Endodermal cell (in vitro differentiated cells): ENCODE measurements at places on chromosomes 6 and 20. TPM values are rescaled to one million over a fixed set of nuclear protein-coding genes. Genes with fewer than 3 reads are reported as not detected.

The BTN1A1 gene
- not detected in 2 replicates for total RNA-seq

The SLC22A16 gene
- not detected in 3 replicates for total RNA-seq

The DOK5 gene
- total RNA-seq, result 6.3 and 6.7 TPM in 2 replicates

The SPINT4 gene
- not detected in 2 replicates for total RNA-seq

The RAET1G gene
- total RNA-seq, result not detected in 3 replicates

The ESR1 gene
- total RNA-seq, result not detected in 2 replicates

The PCED1A gene
- 38.6 and 40.2 TPM in 2 replicates for total RNA-seq

GRCh38 chr20:62808211-62808865, 3.7 kb downstream of the OGFR start:
- peak; percentile 95 for DNase-seq
- no peaks in the 10 kb centered on the region for H3K4me1 ChIP-seq
- H3K27ac ChIP-seq, result no peak overlapping the region
- H3K27me3 ChIP-seq, result no peaks in the 10 kb centered on the region
- peaks cover 32% of the 10 kb centered on the region for H3K36me3 ChIP-seq

DNA sequence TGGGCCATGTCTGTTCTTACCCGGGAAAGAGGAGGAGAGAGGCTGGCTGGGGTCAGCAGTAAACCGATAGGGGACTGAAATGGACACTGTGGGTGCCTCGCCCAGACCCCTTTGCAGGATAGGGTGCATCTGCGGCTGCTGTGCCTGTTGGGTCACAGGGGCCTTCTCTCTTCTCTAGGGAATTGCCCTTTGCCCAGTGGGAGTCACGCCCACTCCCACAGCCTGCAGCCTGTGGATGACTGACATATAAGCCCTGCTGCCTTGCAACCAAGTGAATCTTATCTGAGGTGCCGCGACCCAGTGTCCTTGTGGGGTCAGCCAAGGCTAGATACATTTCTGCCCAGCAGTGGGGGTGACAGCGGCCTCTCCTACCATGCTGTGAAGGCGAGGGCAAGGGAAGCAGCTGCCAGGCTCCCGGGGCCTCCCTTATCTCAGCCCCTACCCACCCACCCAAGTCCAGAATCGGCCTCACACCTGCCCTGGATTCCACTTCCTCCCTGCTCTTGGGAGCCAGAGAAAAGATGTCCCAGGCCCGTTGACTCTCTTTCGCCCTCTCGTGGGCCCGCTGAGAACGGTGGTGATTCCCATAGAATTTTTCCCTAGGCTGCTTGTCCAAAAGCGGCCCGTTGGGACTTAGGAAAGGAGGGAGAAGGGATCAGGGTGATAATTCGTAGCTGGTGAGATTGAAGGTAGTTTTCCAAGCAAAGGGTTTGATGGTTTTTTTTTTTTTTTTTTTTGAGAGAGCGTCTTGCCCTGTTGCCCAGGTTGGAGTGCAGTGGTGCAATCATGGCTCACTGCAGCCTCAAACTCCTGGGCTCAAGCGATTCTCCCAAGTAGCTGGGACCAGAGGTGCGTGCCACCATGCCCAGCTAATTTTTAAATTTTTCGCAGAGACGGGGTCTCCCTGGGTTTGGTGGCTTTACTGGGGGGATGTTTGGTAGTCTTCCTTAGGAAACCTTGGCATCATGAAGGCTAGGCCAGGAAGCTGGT, 76.4 kb upstream of the RNF24 start:
- no peaks in the 10 kb centered on the region for H3K27me3 ChIP-seq
- no peaks in the 10 kb centered on the region for H3K4me1 ChIP-seq
- no peaks in the 10 kb centered on the region for H3K36me3 ChIP-seq
- H3K27ac ChIP-seq, result no peak overlapping the region
- no peak overlapping the region for H3K4me3 ChIP-seq

DNA sequence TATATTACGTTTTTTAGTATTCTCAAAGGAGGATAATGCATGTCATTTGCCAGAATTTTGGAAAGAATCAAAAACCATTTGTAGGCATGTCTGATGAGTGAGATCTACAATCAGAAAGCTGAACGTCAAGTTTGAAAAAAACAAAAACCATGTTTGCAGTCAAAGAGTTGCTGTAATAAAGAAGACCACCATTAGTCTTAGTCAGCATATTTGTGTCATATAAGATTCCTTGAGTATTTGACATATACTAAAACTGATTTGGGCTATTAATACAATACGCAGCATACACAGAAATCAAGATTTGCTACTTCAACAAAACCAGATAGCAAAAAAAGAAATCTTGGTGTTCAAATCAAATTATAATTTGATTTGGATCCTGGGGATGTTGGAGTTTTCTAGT, 247.5 kb downstream of the SAMD5 start:
- H3K27me3 ChIP-seq, result no peaks in the 10 kb centered on the region
- H3K27ac ChIP-seq, result no peak overlapping the region
- no peaks in the 10 kb centered on the region for H3K36me3 ChIP-seq
- no peak for DNase-seq

DNA sequence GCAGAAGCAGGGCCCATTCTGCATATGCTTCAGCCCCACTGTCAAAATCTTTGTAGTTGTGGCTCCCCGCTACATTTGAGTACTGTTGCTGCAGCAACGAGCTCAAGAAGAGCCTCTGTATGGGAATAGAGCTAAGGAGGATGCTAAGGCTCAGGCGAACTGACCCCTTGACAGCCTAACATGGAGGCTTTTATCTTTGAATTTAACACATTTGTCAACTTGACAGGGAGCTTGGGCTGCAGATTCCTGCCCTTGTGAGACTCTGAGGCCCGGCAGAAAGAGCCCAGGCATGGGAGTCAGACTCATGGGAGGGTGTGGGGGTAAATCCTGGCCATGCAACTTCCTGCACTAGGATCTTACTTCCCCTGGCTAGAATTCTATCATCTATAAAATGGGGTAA, 278.7 kb upstream of the CITED2 start:
- H3K36me3 ChIP-seq, result no peaks in the 10 kb centered on the region
- H3K4me3 ChIP-seq, result no peak overlapping the region
- DNase-seq, result no peak
- peak overlapping the region; percentile 59 for H3K27ac ChIP-seq
- peaks cover 4% of the 10 kb centered on the region for H3K4me1 ChIP-seq
- H3K27me3 ChIP-seq, result no peaks in the 10 kb centered on the region

GRCh38 chr20:8291873-8292272, 159.8 kb downstream of the PLCB1 start:
- no peak overlapping the region for H3K4me3 ChIP-seq
- H3K27me3 ChIP-seq, result no peaks in the 10 kb centered on the region
- peaks cover 6% of the 10 kb centered on the region for H3K4me1 ChIP-seq

GRCh38 chr6:119187596-119187995, 109.1 kb upstream of the FAM184A start:
- no peak overlapping the region for H3K27ac ChIP-seq
- no peak overlapping the region for H3K4me3 ChIP-seq
- H3K36me3 ChIP-seq, result peaks cover 79% of the 10 kb centered on the region
- DNase-seq, result peak; percentile 49
- H3K27me3 ChIP-seq, result no peaks in the 10 kb centered on the region
- H3K4me1 ChIP-seq, result no peaks in the 10 kb centered on the region

GRCh38 chr20:51085769-51086168, 62.9 kb upstream of the KCNG1 start:
- H3K36me3 ChIP-seq, result no peaks in the 10 kb centered on the region
- H3K4me3 ChIP-seq, result no peak overlapping the region
- peak; percentile 45 for DNase-seq
- peaks cover 28% of the 10 kb centered on the region for H3K4me1 ChIP-seq
- H3K27ac ChIP-seq, result no peak overlapping the region

GRCh38 chr20:58822149-58822548, 28.6 kb downstream of the GNAS-AS1 start:
- H3K27ac ChIP-seq, result no peak overlapping the region
- no peak for DNase-seq
- H3K4me1 ChIP-seq, result no peaks in the 10 kb centered on the region
- no peak overlapping the region for H3K4me3 ChIP-seq

GRCh38 chr6:53651205-53651763, 14.3 kb downstream of the KLHL31 start:
- no peaks in the 10 kb centered on the region for H3K4me1 ChIP-seq
- peaks cover 18% of the 10 kb centered on the region for H3K27me3 ChIP-seq
- peak overlapping the region; percentile 86 for H3K4me3 ChIP-seq
- DNase-seq, result peak; percentile 90
- no peaks in the 10 kb centered on the region for H3K36me3 ChIP-seq

GRCh38 chr20:17565169-17565845, 4.6 kb upstream of the DSTN start:
- H3K4me3 ChIP-seq, result no peak overlapping the region
- no peak for DNase-seq
- no peak overlapping the region for H3K27ac ChIP-seq

DNA sequence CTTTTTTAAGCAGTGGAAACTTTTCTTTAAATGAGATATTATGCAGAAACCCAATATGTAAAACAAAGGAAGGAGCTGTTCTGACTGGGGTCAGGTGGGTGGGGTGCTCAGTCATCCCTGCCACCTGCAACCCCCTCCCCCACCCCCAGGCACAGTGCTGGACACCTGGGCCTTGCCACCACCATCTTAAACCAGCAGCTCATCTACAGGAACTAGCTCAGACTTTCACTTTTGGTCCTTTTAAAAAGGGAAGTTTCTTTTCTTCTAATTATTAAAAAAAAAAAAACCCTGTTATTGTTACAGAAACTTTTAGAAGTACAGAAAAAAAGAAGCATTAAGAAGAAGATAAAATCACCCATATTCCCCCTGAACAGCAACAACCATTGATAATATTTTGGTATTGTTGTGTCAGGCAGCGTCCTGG, 37.1 kb downstream of the PPP1R16B start:
- no peaks in the 10 kb centered on the region for H3K4me1 ChIP-seq
- no peak overlapping the region for H3K4me3 ChIP-seq
- H3K36me3 ChIP-seq, result peaks cover 13% of the 10 kb centered on the region
- DNase-seq, result no peak

GRCh38 chr6:134324766-134325165, 6.9 kb upstream of the SGK1 start:
- H3K4me1 ChIP-seq, result no peaks in the 10 kb centered on the region
- H3K4me3 ChIP-seq, result no peak overlapping the region
- peaks cover 23% of the 10 kb centered on the region for H3K27me3 ChIP-seq
- H3K27ac ChIP-seq, result no peak overlapping the region
- DNase-seq, result no peak
- H3K36me3 ChIP-seq, result no peaks in the 10 kb centered on the region

- H3K27ac ChIP-seq, result peak overlapping the region; percentile 83
- H3K36me3 ChIP-seq, result peaks cover 4% of the 10 kb centered on the region
- H3K27me3 ChIP-seq, result no peaks in the 10 kb centered on the region
- H3K4me1 ChIP-seq, result peaks cover 6% of the 10 kb centered on the region
- peak overlapping the region; percentile 97 for H3K4me3 ChIP-seq
- DNase-seq, result peak; percentile 75
These were observed 950 bp downstream of the KCTD20 start for GRCh38 chr6:36443471-36444428.

GRCh38 chr6:5968817-5969734, 37.6 kb downstream of the NRN1 start:
- no peak overlapping the region for H3K27ac ChIP-seq
- no peaks in the 10 kb centered on the region for H3K27me3 ChIP-seq
- no peak overlapping the region for H3K4me3 ChIP-seq
- no peaks in the 10 kb centered on the region for H3K4me1 ChIP-seq
- DNase-seq, result peak; percentile 52
- no peaks in the 10 kb centered on the region for H3K36me3 ChIP-seq

DNA sequence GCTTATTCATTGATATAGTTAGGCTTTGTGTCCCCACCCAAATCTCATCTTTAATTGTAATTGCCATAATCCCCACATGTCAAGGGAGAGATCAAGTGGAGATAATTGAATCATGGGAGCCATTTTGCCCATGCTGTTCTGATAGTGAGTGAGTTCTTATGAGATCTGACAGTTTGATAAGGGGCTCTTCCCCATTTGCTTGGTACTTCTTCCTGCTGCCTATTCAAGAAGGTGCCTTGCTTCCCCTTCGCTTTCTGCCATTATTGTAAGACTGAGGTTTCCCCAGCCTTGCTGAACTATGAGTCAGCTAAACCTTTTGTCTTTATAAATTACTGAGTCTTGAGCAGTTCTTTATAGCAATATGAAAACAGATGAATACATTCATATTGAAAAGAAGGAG, 45.6 kb downstream of the CENPW start:
- H3K27ac ChIP-seq, result no peak overlapping the region
- H3K36me3 ChIP-seq, result no peaks in the 10 kb centered on the region
- H3K4me3 ChIP-seq, result no peak overlapping the region
- no peaks in the 10 kb centered on the region for H3K4me1 ChIP-seq
- no peaks in the 10 kb centered on the region for H3K27me3 ChIP-seq
- DNase-seq, result no peak

- no peaks in the 10 kb centered on the region for H3K27me3 ChIP-seq
- no peak overlapping the region for H3K27ac ChIP-seq
- H3K36me3 ChIP-seq, result no peaks in the 10 kb centered on the region
- H3K4me3 ChIP-seq, result no peak overlapping the region
- DNase-seq, result no peak
These were observed 218.3 kb downstream of the TAF4 start for GRCh38 chr20:61847420-61847748.

GRCh38 chr6:134094441-134094840, 42.0 kb upstream of the SLC2A12 start:
- H3K36me3 ChIP-seq, result no peaks in the 10 kb centered on the region
- H3K4me1 ChIP-seq, result no peaks in the 10 kb centered on the region
- peak overlapping the region; percentile 65 for H3K27ac ChIP-seq
- no peaks in the 10 kb centered on the region for H3K27me3 ChIP-seq
- H3K4me3 ChIP-seq, result no peak overlapping the region
- no peak for DNase-seq

GRCh38 chr6:111872401-111873177, 663 bp downstream of the FYN start:
- H3K36me3 ChIP-seq, result peaks cover 9% of the 10 kb centered on the region
- H3K27ac ChIP-seq, result peak overlapping the region; percentile 91
- DNase-seq, result peak; percentile 82
- H3K4me3 ChIP-seq, result peak overlapping the region; percentile 95
- no peaks in the 10 kb centered on the region for H3K27me3 ChIP-seq
- no peaks in the 10 kb centered on the region for H3K4me1 ChIP-seq

DNA sequence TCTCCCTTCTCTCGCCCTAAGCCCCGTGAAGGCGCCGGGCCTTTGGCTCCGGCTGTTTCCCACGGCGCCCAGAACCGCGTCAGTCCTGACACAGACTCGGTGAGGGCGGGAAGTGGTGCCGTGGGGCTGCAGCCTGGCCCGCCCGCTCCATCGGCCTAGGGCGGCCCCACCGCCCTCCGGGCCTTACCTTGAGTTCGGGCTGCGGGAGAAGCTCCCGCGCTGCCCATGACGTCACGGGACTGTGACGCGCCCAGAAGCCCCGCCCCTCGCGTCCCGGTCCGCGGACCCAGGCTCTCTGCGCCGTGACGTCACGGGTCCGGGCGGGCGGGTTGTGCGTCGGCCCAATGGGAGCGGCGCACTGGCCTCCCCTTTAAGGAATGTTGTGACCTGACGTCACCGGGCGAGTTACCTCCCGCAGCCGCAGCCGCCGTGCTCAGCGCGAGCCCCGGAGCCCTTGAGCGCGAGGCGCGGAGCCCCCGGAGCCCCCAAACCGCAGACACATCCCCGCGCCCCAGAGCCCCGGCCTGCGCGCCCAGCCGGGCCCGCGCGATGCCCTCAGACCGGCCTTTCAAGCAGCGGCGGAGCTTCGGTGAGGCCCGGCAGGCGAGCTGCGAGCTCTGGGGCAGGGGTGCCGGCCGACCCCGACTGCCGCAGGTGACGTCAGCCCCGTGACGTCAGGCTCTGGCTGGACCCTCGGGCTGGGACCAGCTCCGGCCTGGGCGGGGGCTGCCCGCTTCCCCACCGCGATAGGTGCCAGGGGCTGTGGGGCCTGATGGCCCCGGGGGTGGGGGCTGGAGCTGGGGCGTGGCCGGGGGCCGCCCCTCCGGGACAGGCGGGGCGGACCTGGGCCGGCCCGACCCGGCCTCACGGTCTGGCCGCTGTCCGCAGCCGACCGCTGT, at the start of gene MAP1LC3A:
MAP1LC3A (plus strand) TSS at position 399 of the 899 bp plus-strand sequence; CDS start at position 550, 151 bp downstream.
- peak; percentile 94 for DNase-seq
- peak within 1 kb of the TSS; percentile 81 for H3K27ac ChIP-seq
- no peaks in the 10 kb centered on the region for H3K4me1 ChIP-seq
